Stimulated activated CD4-positive, alpha-beta T cell treated with anti-CD3 and anti-CD28 coated beads, TNF-alpha, amount 100 ng/mL, for 24 hours (primary cell): ENCODE measurements at places on chromosomes 7 and 10.

DNA sequence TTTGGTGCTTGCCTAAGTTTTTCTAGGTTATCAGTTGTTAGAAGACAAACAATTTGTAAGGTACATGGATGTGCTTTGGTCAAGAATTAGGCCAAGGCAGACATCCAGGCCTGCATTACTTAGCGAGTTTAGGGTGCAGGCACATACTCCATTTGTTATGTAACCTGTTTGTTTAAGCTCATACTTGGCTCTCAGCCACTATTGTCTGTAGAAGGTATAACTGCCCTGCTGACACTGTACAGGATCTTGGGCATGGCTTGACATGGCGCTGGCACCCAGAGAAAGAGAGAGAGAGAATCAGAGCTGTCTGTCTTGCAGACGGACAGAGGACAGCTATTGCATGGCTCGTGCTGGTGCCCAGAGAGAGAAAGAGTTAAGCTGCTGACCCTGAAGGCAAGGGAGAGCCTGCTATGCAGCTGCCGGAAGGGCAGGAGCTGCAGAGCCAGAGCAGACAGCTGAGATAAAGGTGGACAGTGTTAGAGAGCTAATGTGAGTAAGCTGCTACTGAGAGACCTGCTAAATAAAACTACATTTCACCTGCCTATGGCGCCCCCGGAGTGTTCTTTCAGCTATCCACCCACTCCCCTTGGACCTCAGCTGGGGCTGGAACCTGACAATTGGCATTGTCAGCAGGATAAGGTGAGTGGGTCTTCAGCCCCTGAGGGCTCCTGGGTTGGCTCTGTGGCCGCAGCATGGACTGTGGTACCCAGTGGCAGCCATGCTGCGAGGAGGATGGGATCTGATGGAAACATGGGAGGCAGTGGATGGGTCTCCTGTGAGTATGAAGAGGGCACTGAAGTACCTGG is 120.9 kb upstream of the TMEM106B start:
- DNase-seq: no peak

GRCh38 chr10:122191936-122192541 is 79.1 kb upstream of the BTBD16 start:
- no peak for DNase-seq

GRCh38 chr10:109866168-109866994 is 56.9 kb downstream of the XPNPEP1 start:
- DNase-seq: no peak

- DNase-seq: no peak
Measured at GRCh38 chr7:112510001-112510742, 29.4 kb downstream of the LSMEM1 start.

DNA sequence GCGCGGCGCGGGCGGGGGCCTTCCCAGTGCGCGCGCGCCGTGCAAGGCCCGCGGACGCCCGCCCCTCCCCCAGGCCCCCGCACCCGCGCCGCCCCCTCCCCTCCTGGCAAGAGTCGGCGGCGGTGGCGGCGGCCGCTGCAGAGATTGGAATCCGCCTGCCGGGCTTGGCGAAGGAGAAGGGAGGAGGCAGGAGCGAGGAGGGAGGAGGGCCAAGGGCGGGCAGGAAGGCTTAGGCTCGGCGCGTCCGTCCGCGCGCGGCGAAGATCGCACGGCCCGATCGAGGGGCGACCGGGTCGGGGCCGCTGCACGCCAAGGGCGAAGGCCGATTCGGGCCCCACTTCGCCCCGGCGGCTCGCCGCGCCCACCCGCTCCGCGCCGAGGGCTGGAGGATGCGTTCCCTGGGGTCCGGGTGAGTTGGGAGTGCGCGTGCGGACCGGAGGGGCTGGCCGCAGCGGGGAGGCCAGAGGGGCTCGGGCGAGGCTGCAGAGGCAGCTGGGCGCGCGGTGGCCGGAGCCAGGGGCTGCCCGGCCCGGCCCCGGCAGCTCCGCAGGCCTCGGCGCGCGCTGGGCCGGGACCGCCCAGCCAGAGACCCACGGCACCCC is at the start of gene BMPR1A:
Gene BMPR1A (plus strand): TSS at position 109 of the 602 bp plus-strand sequence. CDS start 119,400 bp downstream, outside the sequence.
- no peak for DNase-seq
